ENCODE measurements at places on chromosomes 13 and 19.
A peak's percentile ranks its signal among the peaks of the same experiment; 100 is the strongest.

GRCh38 chr13:93226623-93227279, at the start of gene GPC6:
Gene GPC6 (plus strand): TSS chr13:93226807.
- DNase-seq: no peak

DNA sequence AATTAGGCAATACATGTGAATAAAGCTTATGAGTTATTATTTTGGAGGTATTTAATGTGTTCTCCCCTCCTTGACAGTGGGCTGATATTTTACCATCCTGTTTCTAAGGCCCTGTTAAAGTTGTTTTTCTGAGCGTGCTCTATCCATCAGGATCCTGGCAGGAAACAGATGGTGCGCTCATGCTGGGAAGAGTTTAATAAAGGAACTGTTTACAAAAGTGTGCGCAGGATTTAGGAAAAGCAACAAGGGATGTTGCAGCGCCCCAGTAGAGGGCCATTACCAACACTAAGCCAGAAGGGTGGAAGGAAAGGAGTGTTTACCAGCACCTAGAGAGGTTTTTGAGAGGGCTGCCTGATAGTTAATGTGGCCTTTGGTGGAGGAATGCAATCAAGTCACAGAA, 374.5 kb downstream of the KCNRG start:
- DNase-seq: no peak

DNA sequence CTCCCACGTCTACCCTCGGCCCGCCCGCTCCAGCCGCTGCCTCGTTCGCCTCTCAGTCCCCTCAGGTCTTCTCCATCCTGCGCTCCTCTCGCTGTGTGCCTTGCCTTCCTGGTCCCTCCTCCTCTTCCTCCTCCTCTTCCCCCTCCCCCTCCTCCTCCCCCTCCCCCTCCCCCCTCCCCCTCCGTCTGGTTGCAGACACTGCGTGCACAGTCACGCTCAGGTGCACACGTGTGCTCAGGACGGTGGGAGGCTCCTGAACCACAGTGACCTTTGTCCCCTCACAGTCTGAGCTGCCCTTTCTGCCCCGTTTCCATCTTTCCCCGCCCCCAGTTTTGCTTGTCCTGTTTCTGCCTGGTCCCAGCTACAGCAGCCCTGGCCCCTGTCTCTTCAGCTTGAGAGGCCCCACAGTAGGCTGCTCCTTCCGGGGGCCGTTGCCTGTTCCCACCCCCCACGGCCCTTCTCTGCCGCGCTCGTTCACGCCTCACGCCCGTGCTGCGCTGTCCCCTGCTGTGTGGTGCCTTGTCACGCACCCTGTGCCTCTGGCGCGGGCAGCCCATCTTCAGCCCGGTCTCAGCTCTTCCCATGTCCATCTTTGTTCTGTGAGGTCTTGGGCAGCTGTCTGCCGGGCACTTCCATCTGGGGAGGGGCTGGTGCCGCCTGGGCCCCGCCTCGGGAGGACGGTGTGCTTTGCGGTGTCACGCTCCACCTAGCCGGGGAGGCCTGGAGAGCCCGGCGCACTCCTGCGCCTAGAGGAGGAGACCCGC, 13.8 kb upstream of the RPS15 start:
- DNase-seq: no peak

DNA sequence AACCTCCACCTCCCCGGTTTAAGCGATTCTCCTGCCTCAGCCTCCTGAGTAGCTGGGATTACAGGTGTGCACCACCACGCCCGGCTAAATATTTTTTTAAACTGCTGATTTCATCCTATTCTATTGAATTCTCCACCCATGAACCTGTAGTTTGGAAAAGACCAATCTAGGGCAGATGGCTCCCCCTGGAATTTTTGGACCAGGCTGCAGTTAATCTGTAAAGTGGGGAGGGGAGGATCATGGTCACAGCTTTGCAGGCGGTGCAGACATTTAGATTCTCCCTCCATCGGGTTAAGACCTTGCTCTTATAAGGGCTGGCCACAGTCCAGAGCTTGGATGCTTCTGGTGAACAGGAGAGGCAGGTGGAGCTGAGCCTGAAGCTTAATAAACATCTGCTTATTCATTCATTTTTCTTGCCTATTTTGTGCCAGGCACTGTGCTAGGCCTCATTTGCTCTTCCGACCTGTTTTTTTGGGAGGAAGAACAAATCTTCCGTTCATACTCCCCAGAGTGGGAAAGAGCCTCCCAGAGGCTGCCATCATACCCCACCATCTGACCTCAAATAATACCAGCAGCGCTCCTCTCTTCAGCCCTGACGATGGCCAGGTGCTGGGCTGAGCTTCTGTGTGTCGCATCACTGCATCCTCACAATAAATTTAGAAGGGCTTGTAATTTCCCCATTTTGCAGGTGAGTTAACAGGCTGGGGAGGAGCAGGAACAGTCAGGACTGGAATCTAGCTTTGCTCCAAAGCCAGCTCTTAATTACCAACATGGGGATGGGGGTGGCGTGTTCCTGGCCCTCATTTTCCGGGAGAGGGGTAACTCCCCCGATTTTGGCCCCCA, 902 bp upstream of the CCDC106 start:
- peak; percentile 44 for DNase-seq

- DNase-seq: no peak
Observed at GRCh38 chr13:59280297-59280696, 883.4 kb downstream of the DIAPH3 start.

GRCh38 chr13:40819797-40820315, 30.4 kb downstream of the SLC25A15 start:
- no peak for DNase-seq

DNA sequence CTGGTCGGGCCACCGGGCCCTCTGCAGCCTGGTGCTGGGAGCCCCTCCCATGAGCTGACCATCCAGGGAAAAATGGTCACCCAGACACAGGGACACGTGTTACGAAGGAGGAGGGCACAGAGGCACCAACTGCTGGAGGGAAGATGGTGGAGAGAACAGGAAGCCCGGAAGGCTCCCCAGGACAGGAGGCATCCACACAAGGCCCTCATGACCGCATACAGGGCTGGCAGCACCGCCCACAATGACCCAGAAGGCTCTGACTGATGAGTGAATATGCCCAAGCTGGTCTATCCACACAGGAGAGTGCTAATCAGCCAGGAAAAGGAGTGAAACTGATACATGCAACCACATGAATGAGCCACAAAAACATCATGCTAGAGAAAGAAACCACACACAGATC, 14.0 kb upstream of the TMEM86B start:
- no peak for DNase-seq

- DNase-seq: no peak
Observed at GRCh38 chr13:80259159-80259558, 81.8 kb downstream of the SPRY2 start.

- no peak for DNase-seq
Observed at GRCh38 chr19:31959527-31960018, 385.8 kb upstream of the ZNF507 start.

DNA sequence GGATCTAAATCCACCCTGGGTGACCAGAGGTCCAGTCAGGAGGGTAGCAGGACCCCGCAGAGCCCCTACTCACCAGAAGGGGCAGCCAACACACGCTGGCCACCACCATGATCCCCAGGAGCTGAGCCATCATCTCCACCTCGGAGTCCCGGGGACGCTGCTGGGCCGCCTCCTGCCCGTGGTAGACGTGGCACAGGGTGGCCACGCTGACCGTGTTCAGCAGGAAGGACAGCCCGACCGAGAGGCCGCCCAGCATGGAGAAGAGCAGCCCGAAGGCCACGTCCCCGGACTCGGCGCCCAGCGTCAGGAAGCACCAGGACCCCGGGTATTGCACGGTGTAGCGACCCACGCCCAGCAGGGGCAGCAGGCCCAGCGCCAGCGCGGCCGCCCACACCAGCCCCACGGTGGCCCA, 6.9 kb downstream of the TBXA2R start:
- DNase-seq: no peak

- DNase-seq: peak; percentile 99
Observed at GRCh38 chr19:907183-907853, 5.7 kb downstream of the R3HDM4 start.

GRCh38 chr19:46922465-46922864, 61.7 kb downstream of the ARHGAP35 start:
- no peak for DNase-seq

DNA sequence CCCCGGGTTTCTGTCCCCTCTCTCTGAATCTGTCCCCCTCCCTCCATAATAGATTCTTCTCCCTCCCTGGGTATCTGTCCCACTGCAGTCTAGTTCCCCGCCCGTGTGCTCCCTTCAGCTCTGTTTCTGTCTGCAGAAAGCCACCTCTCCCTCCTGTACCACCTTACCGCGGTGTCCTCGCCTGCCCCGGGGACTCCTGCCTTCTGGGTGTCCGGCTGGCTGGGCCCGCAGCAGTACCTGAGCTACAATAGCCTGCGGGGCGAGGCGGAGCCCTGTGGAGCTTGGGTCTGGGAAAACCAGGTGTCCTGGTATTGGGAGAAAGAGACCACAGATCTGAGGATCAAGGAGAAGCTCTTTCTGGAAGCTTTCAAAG, 1.3 kb downstream of the FCGRT start:
- DNase-seq: no peak

DNA sequence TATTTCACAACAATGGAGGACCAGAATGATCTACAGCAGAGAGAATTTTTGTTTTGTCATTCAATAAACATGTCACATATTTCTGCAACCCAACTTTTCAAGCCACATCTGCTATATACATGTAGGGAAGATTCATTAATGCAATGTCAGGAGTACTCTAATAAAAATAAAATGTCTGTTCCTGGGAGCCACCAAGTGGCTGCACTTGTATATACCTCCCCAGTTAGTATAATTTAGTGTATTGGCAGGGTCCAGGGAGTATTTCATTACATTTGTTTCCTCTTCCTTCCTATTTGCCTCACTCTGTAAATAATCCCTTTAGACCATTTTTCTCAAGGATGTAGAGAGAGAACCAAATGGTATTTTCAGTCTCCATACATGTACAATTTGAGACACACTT, 1169.0 kb downstream of the DIAPH3 start:
- DNase-seq: no peak

- DNase-seq: peak; percentile 69
Observed at GRCh38 chr13:95317039-95317989, 16.1 kb upstream of the ABCC4 start.

DNA sequence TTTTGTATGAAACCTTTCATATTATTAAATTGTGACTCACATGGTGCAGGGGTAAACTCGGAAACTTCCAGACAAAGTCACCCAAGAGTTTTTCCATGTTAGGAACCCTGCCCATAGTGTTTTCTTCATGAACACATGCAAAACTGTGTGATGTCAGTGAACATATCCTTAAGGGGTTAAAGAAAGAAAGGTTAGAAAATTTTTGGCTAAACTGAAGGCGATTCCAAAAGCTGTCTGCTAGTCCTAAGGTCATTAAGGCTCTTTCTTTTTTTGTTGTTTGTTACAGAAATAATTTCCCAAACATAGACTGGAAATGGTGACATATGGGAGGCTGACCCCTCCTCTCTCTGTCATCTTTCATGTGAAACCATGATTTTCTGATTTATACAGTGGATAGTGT, 271.9 kb downstream of the DNAJC15 start:
- no peak for DNase-seq

GRCh38 chr13:20968745-20969144, 66.2 kb upstream of the XPO4 start:
- DNase-seq: peak; percentile 17

DNA sequence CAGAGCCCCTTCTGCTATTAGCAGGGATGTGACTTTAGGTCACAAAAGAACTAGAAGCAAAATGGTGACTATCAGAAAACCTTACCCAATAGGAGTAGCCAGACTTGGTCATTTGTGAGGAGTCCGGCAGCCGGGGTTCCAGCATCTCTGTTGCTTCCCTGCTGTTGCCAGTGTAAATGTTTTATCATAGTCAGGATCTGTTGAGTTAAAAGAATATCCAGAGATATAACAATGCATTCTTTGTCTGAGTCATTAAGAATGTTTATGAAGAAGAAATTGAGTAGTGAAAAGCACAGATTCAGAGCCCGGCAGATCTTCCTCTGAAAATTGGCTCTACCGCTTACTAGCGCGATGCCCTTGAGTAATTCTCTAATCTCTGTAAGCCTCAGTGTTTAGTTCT, 84.2 kb downstream of the COL4A2 start:
- no peak for DNase-seq

DNA sequence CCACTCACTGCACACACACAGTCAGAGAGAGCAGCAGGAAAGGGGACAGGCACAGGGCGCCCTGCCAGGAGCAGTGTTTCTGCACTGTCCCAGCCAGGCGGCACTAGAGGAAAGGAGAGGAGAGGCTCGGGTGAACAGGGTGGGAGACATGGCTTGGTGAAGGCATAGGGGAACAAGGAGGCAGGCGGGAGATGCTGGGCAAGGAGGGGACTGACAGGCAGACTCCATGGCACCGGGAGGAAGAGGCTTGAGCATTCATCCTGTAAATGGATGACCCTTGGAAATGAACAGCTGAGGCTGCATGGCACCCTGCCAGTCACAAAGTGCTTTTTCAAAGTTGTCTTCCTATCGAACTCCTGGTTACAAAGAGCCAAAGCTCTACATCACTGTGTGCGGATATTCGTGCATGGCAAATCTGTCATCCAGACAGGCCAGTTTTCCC, 22.4 kb downstream of the MED26 start:
- no peak for DNase-seq

- DNase-seq: no peak
Observed at GRCh38 chr13:109647053-109647452, 139.3 kb downstream of the IRS2 start.

GRCh38 chr13:39688699-39689405, 33.4 kb downstream of the COG6 start:
- DNase-seq: peak; percentile 47

DNA sequence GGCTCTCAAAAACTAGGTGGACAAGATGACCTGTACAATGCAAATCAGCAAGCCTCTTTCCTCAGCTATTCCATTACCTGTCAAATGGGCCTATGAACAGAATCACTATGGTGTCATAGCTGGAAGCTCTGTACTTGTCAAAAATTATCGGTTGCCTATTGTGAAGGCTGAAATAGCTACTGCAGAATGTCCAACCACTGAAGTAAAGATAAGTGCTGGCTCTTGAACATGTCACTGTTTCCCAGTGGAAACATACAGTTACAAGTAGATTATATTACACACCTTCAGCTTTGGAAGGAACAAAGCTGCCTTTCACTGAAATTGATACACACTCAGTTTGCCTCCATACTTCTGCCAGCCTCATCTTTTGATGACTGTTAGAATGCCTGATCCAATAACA, 55.5 kb upstream of the PCDH9 start:
- no peak for DNase-seq

DNA sequence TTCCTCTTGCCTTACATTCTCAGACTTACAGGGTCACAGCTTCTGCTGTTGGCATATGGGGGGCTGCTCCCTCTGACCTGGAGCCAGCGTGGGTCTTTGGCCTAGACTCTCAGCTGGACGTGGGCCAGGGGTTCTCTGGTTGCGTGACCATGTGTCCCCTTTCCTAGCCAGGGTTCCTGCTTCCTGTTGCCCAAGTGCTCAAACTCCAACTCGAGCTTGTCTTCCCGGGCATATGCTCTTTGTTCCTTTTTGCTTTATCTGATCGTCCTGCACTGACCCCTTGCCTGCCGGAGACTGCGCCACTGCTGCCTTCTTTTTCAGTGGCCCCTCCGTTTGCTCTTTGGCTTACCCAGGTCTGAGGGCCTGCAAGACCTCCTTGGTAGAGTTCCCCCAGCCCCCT, 25.3 kb upstream of the GPR183 start:
- no peak for DNase-seq

DNA sequence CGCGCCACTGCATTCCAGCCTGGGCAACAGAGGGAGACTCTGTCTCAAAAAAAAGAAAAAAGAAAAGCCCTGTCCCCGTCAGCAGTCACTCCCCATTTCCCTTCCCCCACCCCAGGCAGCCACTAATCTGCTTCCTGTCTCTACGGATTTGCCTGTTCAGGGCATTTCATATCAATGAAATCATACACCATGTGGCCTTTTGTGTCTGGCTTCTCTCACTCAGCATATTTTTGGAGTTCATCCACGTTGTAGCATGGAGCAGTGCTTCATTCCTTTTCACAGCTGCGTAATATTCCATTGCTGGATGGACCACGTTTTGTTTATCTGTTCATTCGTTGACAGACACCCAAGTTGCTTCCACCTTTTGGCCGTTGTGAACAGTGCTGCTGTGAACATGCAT, 36.1 kb upstream of the KLF2 start:
- DNase-seq: no peak
